ENCODE measurements at places on chromosomes 12 and 14.

GRCh38 chr14:96622926-96623325 is 120.7 kb downstream of the PAPOLA start:
- no peak for DNase-seq

DNA sequence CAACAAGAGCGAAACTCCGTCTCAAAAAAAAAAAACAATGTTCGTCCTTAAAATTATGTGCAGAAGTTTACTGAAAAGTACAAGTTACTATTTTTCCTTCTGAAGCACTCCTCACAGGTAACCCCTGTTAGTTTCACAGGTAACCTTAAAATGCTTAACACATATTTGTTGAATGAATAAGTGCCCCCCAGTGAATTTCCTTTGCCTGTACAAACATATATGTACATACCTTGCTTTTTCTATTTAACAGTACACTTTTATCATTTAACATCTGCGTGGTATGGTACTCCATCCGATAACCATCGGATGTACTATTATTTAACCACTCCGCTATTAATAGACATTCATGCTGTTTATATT is 1.4 kb upstream of the RAB35 start:
- DNase-seq: no peak

DNA sequence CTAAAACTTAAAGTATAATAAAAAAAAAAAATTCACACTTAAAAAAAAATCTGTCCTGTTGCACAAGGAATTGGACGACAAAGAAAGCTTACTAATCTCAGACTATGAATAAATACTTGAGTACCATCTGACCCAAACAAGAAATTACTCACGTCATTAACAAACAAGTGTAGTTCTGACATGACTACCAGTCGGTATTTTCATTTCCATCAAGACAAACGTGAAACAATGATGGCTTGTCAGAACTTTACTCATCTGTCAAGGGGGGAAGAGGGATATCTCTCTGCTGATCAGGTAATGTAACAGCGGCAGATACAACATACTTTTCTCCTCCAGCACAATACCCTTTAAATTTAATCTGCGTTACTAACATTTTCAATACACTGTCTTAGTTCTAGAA is 78.3 kb downstream of the CDK17 start:
- no peak for DNase-seq

DNA sequence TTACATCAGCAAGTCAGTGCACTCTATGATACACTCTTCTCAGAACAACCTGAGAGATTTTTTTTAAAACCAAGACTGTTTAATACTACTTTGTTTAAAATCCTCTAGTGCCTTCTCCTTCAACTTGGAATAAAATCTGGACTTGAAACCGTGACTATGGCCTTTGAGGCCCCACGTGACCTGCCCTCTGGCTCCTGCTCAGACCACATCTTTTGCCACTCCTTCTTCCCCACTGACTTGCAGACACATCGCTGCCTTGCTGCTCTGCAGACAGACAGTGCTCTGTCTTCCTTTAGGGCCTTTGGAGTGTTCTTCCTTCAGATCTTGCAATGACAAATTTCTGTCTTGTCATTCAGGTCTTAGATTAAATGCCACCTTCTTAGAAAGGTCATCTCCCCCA is 48.5 kb downstream of the TTC8 start:
- DNase-seq: no peak

GRCh38 chr12:118102070-118102469 is 1.7 kb downstream of the VSIG10 start:
- no peak for DNase-seq

DNA sequence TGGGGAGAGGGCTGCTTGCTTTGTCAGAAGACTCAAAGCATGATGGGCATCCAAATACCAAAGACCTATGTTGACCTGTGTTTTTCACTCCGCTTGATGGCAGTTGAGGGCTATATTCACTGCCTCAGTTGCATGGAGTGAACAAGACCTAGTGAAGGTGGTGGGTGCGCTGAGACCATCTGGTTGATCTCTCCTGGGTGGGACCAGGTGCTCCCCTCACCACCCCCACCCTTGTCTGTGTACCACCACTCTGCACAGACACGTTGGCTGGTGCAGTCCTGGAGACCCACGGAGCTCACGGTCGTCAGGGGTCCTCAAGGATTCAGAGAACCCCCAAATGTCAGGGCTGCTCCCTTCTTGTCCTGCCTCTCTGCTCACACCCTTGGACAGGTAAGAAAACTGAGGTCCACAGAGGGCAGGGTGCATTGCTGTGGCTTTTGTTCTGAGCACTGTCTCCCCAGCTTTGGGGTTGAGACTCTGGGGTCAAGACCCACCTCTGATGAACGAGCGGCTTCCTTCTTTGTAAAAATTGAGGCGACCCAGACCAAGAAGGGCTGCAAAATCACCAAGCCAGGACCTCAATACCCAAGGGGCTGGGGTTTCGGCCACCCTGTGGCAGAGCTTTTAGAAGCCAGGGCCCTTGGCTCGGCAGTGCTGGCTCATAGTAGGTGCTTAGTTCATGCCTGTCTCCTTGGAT is 166.3 kb upstream of the RTL1 start:
- DNase-seq: no peak

DNA sequence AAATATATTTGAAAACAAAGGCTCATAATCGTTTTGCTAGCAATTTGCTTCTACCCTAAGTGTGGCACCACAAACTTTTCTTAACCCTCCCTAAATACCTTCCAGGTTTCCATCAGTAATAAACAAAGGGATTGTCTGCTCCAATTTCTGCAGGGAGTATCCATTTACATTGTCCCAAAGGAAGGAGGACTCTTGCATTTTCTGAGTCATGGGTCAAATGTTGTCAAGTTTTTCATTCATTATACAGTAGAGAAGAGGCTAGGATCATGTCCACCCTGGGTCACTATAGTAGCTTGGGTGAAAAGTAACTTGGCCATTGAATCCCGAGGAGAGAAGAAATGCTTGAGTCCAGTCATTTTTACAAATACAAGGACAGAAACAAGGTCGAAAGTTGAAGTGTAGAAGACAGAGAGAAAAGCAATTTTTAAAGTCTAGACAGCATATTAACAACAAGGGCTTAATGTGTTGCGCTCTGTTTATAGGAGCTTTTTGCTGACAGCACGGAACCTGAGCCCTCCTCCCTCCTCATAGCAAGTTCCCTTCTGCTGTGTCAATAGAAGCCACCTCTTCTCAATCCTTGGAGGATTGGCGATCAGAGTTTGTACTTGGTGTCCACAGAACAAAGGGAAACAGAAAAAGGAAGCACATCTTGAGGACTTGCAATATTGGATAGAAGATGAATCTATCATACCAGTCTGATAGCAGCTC is 53.1 kb downstream of the TMEM30B start:
- DNase-seq: peak; percentile 76

DNA sequence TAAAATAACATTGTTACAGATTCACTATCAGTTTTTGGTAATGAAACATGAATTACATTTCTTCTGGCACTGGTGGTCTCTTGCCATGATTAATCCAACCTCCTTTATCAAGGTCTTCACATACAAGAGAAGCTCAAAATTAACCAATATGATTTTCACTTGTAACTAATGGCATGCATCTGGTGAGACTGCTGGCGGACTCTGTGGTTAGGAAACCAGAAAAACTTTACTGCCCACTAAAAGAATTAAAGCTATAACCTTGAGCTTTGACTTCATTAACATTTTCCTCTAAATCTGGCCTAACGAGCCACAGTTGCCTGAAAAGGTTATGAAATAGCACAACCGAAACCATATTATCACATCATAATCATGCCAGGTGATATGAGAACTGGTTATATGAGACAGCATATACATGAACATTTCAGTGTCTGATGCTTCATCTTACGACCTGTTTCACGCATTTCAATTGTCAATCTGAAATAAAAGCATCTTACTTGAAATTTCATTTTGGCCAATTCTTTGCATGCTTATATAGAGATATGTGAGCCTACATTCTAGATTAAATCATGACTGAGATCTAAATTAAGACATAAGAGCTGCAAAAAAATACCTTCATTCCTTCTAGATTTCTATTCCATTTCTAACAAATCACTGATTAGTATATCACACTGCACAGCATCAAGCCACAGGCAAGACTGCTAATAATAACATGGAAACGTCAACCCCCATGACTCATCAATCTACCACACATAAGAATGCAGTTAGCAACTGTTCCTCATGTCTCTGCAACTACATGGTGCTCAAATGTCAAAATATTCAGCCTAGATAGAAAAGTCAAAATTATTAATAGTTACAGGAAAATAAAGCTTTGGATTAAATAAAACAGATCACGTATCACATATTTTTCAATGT is 89.3 kb downstream of the OSBPL8 start:
- no peak for DNase-seq

DNA sequence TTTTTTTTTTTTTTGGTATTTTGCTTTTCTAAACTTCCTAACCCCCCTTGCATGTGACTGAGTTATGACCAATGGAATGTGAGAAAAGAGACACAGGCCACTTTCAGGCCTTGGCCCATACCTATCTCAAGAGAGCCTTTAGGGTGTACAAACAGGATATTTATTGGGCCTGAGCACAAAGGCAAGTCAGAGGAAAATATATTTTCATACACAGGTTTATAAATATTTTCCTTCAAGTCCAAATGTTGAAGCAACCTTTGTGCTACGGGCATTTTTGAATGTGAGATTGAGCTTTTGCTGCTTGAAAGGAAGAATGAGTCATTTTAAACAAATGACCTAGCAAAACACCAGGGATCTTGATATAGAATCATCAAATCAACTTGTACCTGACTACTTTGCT is 228.6 kb upstream of the E2F7 start:
- DNase-seq: no peak

DNA sequence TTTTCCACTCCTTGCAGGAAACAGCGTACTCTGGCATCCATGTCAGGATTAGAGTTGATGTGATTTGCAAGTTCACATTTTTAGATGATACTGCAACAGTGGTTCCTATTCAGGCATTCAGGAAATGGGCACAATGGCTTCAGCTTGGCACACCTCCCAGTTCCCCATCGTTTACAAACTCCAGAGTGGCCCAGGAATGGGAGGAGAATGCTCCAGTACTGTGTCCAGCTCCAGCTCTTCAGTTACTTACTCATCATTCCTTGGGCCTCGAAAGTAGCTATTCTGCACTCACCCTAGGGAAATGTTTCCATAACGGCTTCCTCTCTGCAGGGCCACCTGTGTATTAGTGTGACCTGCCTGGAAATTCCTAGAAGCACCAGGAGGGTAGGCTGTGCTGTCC is 239.7 kb upstream of the RGS6 start:
- DNase-seq: no peak

GRCh38 chr14:24665440-24665991 is 31.5 kb upstream of the GZMB start:
- no peak for DNase-seq

DNA sequence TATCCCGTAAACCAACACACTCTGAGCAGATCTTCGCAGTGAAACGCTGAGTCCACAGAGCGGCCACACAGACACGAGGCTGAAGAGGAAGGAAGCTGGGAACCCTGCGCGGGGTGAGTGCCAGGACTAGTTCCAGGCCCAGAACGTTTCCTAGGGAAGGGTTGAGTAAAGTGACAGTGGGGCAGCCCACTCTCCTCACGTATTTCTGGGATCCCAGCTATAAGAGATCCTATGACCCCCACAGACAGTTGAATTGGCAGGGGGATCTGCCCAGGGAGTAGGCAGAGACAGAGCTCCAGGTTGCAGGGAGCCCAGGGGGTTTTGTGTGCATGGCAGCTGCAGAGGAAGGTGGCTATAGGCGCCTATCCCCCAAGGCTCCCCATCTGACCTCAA is 51.1 kb downstream of the GTF2A1 start:
- no peak for DNase-seq

DNA sequence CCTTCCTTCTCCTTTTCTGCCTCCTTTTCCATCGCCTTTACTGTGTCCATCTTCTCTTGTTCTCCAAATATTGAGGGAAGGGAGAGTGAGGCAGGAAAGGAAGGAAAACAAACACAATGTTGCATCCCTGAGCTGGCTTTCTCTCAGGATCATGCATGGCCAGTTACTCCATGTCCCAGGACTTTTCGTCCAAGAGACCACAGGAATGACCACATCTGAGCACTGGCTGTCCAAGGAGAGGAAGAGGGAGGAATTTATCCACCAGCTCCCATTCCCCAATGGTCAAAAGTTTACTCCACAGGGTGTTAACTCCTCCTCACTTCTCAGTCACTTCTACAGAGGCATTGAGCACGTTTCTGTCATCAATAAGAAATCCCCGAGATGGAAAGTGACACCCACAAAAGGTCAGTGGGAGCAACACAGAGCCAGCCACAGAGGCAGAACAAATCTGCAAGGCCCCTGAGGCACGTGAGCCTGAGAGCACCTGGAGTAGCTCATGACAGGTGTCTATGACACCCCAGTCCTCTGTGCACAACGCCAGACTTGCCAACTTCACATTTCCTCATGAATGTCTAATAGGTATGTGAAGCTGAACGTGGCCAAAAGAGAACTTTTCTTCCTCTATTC is 177.3 kb upstream of the NUDT4 start:
- no peak for DNase-seq

DNA sequence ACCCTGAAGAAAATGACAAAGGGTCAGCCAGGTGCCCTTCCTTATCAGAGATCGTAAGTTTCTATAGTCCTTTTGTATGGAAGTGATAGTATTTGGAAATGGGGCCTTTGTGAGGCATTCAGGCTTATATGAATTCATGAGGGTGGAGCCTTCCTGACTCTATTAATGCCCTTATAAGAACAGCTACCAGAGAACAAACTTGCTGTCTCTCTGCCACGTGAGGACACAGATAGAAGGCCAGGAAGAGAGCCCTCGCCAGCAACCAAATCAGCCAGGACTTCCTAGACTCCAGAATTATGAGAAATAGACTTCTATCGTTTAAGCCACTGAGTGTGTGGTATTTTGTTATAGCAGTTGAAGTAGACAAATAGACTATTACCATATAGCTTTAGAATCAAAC is 36.7 kb downstream of the TRMT5 start:
- DNase-seq: no peak

- no peak for DNase-seq
These were observed 91.5 kb downstream of the GTF2A1 start for GRCh38 chr14:81129242-81129641.

DNA sequence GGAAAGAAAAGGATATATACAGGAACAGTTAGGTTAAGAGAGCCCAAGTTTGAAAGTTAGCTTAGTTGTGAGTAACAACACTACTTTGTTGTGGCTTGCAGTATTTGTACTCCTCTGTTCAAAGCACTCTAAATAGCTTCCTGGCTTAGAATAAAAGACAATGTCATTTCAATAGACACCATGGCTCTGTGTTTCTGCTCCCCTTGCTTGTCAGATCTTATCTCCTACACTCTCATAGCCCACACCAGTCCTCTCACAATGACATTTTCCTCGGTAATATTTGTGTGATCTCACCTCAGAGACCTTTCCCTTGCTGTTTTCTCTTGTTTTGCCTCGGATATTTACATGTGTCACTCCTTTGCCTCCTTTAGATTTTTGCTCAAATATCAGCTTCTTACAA is 418.4 kb downstream of the MDGA2 start:
- no peak for DNase-seq

- DNase-seq: no peak
These were observed 57.9 kb downstream of the RERG start for GRCh38 chr12:15163030-15163976.

All from NCI-H187 treated with DMSO at 0.1 percent for 48 hours (cell line).